Mesothelial cell of epicardium (in vitro differentiated cells): ENCODE measurements at places on chromosomes 5 and 9.

GRCh38 chr5:147413266-147413665 lies 96.6 kb downstream of the DPYSL3 start:
- H3K27ac ChIP-seq = no peak overlapping the region
- no peaks in the 10 kb centered on the region for H3K27me3 ChIP-seq

GRCh38 chr5:64315778-64316177 lies 150.1 kb downstream of the RNF180 start:
- H3K4me1 ChIP-seq = no peaks in the 10 kb centered on the region
- H3K27me3 ChIP-seq = peaks cover 1% of the 10 kb centered on the region
- no peak overlapping the region for H3K27ac ChIP-seq

DNA sequence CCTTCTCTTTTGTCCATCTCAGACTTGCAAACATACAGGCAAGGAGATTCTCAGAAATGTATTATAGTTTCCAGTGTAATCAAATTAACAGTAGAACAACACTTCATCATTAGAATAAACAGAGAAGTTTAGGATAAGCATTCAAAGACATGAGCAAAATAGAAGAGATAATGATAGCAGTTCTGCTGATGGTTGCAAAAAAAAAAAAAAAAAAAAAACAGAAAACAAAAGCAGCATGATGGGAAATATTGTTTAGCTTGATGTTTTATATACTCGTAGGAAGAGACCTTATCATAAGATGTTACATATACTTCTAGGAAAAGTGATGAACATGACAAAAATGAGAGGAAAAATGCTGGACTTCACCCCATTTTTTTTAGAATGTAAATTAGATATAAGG lies 1356.2 kb downstream of the MAT2B start:
- no peak for DNase-seq
- no peaks in the 10 kb centered on the region for H3K4me1 ChIP-seq
- H3K27me3 ChIP-seq = no peaks in the 10 kb centered on the region
- H3K4me3 ChIP-seq = no peak overlapping the region

GRCh38 chr9:124496075-124496449 lies 11.1 kb downstream of the NR5A1 start:
- no peak overlapping the region for H3K4me3 ChIP-seq
- peaks cover 42% of the 10 kb centered on the region for H3K27me3 ChIP-seq
- H3K27ac ChIP-seq = no peak overlapping the region
- no peak for DNase-seq

DNA sequence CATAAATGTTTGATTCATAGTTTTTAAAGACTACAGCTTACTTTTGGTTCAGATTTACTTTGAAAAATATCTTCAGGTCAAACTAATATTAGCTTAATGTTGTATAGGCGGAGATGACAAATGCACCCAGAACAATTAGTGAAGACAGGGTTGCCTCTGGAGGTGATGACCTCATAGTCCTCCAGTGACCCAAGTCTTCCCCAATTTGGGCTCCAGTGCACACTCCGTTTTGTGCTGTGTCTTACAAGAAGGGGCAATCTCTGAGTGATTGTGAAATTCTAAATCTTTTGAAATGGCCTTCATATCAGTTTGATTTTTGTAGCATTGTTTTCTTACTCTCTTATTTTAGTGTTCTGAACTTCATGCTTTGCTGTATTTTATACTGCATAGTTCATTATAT lies 57.6 kb downstream of the DENND4C start:
- H3K4me1 ChIP-seq = peaks cover 46% of the 10 kb centered on the region
- H3K36me3 ChIP-seq = peaks cover 22% of the 10 kb centered on the region
- H3K4me3 ChIP-seq = no peak overlapping the region
- no peaks in the 10 kb centered on the region for H3K27me3 ChIP-seq

- no peak overlapping the region for H3K4me3 ChIP-seq
- H3K36me3 ChIP-seq = no peaks in the 10 kb centered on the region
- DNase-seq = no peak
- no peak overlapping the region for H3K27ac ChIP-seq
Observed at GRCh38 chr5:119315516-119315949, 40.3 kb upstream of the TNFAIP8 start.

DNA sequence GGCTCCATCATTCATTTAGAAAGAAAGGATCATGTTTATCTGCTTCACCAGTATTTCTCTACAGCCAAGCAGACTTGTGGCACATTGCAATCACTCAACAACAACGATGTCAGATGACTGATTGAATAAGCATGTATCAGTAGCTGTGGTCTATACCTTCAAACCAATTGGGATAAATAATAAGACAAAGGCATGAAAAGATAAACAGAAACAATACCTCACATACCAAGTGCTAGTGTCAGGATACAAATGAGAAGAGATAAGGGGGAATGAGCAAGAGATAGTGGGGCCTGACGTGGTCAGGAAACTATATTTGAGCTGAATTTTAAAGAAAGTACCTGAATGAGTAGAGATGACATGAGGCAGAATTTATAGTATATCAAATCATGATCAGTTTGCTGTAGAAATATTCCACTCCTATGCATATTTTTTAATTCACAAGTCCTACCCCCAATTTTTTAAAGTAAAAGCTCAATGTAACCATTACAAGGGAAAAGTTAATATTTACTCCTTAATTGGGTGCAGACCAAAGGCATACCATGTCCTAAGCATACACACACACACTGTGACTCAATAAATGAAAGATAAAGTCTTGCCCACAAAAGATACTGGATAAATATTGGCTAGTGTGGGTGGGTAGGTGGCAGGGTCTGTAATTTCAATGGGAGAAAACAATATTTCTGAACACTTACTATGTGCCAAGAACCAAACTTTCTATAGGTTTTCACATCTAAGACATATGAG lies 284.5 kb downstream of the SPOCK1 start:
- no peak for DNase-seq
- no peak overlapping the region for H3K27ac ChIP-seq
- peaks cover 3% of the 10 kb centered on the region for H3K4me1 ChIP-seq
- H3K36me3 ChIP-seq = no peaks in the 10 kb centered on the region
- peaks cover 19% of the 10 kb centered on the region for H3K27me3 ChIP-seq

GRCh38 chr5:76271836-76272235 lies 131.2 kb upstream of the IQGAP2 start:
- DNase-seq = no peak
- H3K4me1 ChIP-seq = peaks cover 19% of the 10 kb centered on the region
- H3K27me3 ChIP-seq = peaks cover 4% of the 10 kb centered on the region
- no peak overlapping the region for H3K27ac ChIP-seq

DNA sequence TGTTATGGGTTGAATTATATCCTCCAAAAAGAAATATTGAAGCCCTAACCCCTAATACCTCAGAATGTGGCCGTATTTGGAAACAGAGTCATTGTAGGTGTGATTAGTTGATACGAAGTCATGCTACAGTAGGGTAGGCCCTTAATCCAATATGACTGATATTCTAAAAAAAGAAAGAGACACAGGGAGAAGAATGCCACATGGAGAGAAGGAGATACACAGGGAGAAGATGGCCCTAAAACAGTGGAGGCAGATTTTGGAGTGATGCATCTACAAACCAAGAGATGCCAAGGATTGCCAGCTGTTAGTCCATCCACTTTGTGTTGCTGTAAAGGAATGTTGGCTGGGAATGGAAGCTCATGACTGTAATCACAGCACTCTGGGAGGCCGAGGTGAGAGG lies 21.3 kb downstream of the ARRDC3 start:
- H3K27ac ChIP-seq = no peak overlapping the region
- peaks cover 5% of the 10 kb centered on the region for H3K4me1 ChIP-seq
- H3K36me3 ChIP-seq = peaks cover 2% of the 10 kb centered on the region
- no peak overlapping the region for H3K4me3 ChIP-seq
- peaks cover 3% of the 10 kb centered on the region for H3K27me3 ChIP-seq
- DNase-seq = no peak

DNA sequence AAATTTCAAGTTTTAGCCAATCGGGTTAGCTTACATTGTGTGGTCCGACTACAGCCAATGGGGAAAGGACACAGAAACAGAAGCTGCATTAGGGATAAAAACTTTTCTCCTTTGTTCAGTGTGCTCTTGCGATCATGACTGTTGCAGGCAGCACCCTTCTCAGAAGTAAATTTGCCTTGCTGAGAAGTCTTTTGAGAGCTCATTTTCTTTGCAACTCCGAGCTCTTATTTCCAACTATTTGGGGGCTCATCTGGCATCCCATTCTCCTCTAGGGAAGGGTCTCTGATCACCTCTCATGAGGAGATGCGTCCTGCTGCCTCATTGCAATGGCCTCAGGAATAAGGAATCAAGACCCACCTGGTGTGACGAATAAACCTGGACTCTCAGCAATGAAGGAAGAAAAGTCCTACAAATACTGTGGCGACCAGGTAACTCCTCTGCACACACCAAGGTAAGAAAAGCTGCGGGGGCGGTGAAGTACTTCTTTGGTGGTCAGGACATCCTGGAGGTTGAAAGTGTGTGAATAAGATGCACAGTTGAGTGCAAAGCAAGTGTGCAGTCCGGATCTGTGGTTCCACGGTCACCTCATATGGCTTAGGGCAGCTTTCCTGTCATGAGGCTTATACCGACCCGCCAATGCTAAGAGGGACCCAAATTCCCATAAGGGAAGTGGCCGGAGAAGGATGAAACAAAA lies 20.4 kb downstream of the CNOT8 start:
- DNase-seq = no peak
- no peak overlapping the region for H3K27ac ChIP-seq
- no peaks in the 10 kb centered on the region for H3K27me3 ChIP-seq
- H3K4me3 ChIP-seq = no peak overlapping the region

GRCh38 chr5:14464096-14464495 lies 117.5 kb upstream of the OTULINL start:
- H3K27ac ChIP-seq = no peak overlapping the region
- peaks cover 25% of the 10 kb centered on the region for H3K4me1 ChIP-seq
- H3K36me3 ChIP-seq = peaks cover 35% of the 10 kb centered on the region
- no peaks in the 10 kb centered on the region for H3K27me3 ChIP-seq

DNA sequence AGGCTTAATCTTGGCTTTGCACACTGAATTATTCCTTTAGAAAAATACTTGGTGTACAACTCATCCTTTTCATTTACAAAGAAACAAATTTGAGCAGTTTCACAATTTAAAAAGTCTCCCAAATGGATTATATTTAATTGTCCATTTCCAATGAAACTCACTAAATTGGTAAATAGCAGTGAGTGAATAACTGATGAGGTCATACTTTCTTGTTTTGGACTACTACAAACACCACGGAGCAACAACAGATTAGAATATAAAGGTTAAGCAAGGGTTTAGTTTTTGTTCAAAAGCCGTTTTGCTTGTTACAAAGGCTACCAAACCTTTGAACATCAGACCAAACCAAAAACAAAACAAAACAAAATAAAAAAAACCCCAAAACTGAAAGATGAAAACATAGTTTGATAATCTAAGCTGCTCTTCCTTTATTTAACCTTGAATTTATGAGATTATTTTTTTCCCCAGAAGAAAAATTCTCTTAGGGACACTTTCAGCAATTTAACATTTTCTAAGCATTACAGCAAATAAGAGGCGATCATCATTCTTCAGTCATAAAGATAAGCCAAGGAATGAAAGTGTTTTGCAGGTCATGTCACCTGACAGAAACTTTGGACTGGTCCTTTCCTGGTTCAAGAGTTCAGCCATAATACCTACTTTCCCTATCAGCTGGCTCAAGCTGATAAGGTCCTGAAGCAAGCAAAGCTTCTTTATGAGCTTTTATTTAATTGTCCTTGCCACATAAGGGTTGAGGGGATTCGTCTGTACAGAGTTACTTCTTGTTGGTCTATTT lies 99.7 kb upstream of the CDKN2B start:
- DNase-seq = no peak
- H3K4me3 ChIP-seq = no peak overlapping the region

GRCh38 chr5:125149527-125149926 lies 403.1 kb upstream of the ZNF608 start:
- H3K36me3 ChIP-seq = no peaks in the 10 kb centered on the region
- peaks cover 43% of the 10 kb centered on the region for H3K4me1 ChIP-seq
- H3K27ac ChIP-seq = no peak overlapping the region
- H3K27me3 ChIP-seq = no peaks in the 10 kb centered on the region
- no peak overlapping the region for H3K4me3 ChIP-seq
